ENCODE measurements at places on chromosomes 11 and 22.

- peak; percentile 86 for DNase-seq
Measured at GRCh38 chr22:43002202-43002586, 12.8 kb downstream of the PACSIN2 start.

GRCh38 chr11:62464655-62465054 lies 45.8 kb downstream of the SCGB1A1 start:
- no peak for DNase-seq

DNA sequence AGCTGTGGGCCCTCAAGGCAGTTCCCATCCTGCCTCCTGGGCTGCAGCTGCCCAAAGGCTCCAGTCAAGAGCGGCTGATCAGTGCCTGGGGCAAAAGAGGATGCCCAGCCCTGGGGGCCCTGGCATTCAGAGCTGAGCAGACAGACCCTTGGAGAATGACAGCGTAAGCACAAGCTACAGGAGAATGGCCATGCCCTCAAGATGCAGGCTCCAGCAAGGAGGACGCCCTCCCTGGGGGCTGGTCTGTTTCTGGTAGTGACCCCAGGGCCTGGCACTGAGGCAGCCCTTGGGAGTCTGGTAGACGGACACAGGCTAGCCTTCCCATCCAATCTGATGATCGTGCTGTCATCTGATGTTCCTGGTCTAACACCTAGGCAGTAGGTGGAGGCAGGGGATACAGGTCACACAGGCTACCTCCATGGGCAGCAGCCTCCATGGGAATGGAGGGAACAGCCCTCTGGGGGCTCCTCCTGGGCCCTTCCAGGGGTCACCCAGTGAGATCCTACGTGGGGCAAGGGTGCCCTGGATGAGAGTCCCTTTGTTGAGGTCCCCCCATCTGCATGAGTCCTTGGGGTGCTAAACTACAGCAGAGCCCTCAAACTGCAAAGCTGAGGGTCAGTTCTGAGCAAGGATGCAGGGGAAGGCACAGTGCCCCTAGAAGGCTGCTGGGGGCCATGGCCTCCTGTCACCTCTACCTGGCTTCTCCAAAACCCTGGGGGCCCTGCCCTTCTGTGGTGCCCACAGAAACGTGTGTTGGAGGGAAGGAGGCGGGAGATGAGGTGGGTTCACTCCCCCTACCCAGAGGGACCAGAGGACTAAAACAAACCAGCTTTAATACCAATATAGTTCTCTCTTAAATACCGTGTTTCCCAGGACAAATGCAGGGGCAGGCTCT lies 10.2 kb upstream of the SF1 start:
- no peak for DNase-seq

DNA sequence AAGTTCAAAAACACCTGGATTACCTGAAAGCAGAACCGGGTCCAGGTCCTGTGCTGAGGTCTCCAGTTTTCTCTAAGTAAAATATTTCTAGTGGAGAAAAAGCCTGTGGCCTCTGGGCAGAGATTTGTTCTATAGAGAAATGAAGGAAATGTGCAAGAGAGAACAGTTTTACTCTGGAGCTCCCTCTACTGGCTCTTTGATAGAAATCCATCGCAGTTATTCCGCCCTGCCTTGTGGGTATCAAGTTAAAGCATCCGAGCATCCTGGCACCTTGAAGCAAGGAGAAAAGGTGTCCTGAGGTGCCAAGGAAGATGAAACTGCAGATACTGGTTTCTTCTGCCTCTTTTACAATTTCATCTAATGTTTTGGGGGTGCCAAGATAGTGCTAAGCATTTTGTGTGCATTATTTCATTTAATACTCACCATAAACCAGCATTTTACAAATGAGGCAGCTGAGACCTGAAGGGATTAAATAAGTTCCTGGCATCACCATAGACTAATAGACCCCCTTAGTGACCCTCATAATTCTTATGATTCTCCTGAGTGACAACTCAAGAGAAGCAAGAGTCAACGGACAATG lies 113.1 kb upstream of the HSD17B12 start:
- peak; percentile 66 for DNase-seq

GRCh38 chr11:5366856-5367255 lies 15.5 kb downstream of the OR51B6 start:
- no peak for DNase-seq

- DNase-seq: no peak
Measured at GRCh38 chr11:45985212-45985611, 62.8 kb downstream of the LARGE2 start.

DNA sequence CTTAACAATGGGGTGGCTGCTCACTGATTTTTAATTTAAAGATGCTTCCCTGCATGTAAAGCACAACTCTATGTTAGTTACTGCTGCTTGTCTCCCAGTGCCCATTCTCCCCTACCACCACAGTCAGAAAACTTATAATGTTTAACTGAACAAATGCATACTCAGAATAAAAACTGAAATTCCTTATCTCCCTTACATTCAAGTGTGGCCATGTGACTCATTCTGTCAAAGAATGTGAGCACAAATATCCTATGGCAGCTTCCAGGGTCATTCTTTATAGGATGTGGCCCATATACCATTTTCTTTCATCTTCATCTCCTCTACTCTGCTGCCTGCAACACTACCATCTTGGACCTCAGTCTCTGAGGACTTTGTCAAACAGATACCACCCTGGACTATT lies 374.8 kb downstream of the DYNC2H1 start:
- DNase-seq: no peak

DNA sequence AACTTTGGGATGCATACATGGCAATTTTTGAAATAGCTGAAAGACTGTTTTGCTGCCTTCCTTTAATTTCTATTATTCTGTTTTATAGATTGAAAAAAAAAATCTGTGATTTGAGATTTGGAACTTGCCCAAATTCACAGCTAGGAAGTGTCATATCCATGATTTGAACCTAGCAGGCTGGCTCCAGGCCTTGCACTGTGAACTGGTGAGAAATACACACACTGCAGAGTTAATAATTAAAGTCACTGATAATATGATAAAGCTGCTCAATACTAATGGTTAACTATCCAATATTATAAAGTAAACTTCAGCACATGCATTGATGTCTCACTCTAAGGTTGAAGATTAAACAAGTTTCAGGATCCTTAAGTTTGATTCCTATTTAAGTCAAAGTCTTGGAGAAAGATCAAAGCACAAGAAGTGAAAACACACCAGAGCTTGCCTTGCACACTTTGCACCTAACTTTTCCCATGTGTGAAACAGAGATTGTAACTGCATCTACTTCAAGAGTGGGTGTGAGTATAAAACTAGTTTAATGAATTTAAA lies 150.6 kb upstream of the CCDC179 start:
- no peak for DNase-seq

GRCh38 chr22:39563571-39564428 lies 6.8 kb upstream of the CACNA1I start:
- DNase-seq: no peak

GRCh38 chr11:132231656-132232347 lies 861.4 kb downstream of the NTM start:
- no peak for DNase-seq

GRCh38 chr22:27970596-27971220 lies 51.7 kb upstream of the PITPNB start:
- no peak for DNase-seq

- DNase-seq: no peak
Measured at GRCh38 chr11:19134004-19134403, 17.0 kb downstream of the ZDHHC13 start.

DNA sequence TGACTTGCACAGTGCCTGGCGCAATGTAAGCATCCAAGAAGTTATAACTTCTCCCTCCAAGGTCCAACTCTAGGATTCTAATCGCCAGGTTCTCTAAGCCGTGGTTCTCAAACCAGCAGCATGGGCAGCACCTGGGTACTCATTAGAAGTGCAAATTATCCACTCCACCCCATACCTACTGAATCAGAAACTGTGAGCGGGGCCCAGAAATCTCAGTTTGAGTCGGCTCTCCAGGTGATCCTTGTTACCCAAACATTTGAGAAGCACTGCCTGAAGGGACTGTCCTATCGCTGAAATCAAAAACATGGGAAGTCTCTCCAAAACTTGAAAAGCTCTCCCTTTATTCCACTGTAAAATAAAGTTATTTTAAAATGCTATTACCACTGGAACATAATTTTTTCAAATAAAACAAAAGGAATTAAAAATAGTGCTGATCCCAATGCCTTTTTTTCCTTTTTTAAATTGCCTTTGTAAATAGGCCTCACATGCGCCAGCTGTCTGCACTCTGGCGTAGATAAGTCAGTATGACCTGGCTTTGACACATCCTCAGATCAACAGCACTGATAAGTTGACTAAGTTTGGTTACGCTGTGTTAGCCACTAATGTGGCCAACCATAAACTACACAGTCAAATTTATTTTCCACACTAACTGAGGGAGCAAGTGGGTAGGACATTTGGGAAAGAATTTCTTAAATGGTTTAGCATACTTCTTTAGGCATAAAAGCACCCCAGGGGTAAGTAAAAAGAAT lies 8.4 kb upstream of the CTR9 start:
- peak; percentile 65 for DNase-seq

GRCh38 chr11:126628790-126629621 lies 273.5 kb downstream of the ST3GAL4 start:
- peak; percentile 89 for DNase-seq

- peak; percentile 53 for DNase-seq
Measured at GRCh38 chr11:84714316-84714780, 912.8 kb downstream of the DLG2 start.

DNA sequence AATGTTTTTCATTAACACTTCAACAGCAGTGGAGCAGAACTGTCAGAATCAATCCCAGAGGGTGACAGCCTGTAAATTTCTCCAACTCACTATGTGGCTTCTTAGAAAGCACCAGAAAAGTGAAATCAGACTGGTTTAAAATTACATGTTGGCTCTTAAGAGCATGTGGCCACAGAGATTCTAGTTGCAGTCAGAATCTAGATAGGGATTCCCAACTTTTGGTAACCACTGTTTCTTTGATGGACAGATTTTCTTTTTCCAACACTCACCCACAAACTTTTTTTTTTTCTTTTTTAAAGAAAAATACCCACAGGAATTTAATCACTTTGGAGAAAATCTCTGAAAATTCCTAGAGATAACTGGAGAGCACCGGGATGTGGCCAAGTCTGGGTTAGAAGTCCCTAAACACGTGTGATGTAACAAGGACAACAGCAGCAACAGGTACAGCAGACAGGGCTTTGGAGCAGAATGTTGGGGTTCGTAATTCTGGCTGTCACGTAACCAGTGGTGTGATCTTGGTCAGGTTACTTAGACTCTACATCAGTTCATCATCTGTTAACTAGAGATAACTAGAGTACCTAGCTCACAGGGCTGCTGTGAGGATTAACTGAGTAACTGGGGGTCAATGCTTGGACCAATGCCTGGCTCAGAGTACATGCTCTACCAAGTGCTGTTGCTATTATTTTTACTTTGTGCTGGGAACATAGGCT lies 100.1 kb downstream of the NAT10 start:
- no peak for DNase-seq

- DNase-seq: no peak
Measured at GRCh38 chr22:48559647-48560388, 1267.9 kb downstream of the BRD1 start.

DNA sequence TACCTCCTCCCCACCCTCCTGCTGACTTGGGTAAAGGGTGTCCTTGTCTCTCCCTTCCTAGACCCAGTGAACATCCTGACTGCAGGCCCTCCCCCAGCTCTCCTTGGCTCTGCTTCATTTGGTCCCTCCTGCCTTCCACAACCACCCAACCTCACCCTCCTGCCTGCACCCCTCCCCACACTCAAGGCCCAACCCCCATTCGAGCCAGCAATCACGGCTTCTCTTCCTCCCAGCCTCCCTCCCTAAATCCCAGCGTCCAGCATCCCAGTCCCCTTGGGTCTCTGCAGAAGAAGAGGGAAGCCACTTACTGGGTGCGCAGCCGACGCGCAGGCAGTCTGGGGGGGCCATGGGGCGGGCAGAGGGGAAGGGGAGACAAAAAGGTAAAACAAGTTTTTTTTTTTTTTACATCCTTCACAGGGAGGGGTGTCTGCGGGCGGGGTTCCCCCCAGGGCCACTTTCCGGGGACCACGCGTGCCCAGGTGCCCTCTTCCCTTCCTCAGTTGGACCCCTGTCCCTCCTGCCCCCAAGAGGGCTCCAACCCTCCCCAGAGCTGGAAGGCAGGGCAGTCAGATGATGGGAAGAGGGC lies 62.5 kb downstream of the SLC22A12 start:
- no peak for DNase-seq

DNA sequence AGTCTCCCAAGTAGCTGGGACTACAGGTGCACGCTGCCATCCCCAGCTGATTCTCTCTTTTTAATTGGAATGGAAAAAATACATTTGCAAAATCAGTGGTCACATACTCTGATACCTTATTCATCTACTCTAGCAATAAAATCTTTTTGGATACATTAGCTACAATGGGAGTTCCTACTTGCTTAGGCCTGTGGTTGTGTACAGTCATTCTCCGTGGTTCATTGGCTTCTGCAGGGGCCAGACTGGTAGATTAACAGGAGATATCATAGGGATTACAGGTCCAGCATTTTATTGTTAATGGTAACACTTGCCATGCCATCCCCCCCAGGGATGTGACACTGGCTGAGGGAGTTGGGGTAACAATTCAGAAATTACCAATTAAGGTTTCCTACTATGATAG lies 140.0 kb downstream of the ADAMTS15 start:
- no peak for DNase-seq

GRCh38 chr22:42808521-42808920 lies 48.6 kb downstream of the ARFGAP3 start:
- no peak for DNase-seq

DNA sequence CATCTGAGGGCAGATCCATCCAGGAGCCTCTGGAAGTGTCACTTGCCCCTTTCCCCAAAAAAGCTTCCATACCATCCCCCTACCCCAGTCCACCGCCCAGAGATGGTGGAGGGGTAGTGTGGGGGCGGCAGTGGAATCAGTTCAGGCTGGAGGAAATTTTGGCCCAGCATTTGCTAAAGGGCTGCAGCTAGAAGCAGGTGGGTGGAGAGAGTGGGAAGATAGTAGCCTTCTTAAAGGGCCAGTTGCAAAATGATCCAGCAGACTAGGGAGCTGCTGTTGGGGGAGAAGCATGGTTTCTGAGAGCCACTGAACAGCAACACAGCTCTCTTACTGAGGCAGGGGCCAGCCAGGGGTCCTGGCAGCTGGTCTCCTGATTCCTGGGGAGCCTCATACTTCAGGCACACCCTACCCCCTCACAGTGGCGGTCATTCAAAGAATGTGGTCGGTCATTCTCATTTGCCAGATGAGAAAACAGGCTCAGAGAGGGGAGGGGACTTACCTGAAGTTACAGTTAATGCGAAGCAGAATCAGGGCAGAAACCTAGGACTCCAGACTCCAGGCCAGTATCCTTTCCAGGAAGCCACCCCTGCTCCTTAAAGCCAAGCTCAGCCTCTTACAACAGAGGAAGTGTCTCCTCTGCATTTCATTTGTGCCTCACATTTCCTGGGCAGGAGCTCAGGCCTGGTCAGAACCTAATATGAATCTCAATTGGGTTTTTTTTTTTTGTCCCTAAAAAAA lies 5.4 kb downstream of the SEC14L2 start:
- DNase-seq: no peak

GRCh38 chr11:71163371-71163770 lies 89.0 kb downstream of the SHANK2 start:
- no peak for DNase-seq

DNA sequence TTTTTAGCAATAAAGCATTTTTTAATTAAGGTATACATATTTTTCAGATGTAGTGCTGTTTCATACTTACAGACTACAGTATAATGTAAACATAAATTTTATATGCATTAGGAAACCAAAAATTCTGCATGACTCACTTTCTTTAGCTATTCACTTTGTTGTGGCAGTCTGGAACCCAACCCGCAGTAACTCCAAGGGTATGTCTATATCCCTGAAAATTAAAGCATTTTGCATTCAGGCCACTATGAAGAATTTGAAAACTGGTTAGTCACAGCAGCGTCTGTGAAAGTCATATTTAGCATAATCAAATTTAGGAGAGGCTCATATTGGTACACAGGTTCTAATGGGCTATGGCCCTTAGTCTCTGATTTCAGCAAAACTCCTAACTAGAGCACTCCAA lies 46.8 kb downstream of the BBOX1 start:
- DNase-seq: no peak
